ENCODE measurements at places on chromosomes 2 and 18.

DNA sequence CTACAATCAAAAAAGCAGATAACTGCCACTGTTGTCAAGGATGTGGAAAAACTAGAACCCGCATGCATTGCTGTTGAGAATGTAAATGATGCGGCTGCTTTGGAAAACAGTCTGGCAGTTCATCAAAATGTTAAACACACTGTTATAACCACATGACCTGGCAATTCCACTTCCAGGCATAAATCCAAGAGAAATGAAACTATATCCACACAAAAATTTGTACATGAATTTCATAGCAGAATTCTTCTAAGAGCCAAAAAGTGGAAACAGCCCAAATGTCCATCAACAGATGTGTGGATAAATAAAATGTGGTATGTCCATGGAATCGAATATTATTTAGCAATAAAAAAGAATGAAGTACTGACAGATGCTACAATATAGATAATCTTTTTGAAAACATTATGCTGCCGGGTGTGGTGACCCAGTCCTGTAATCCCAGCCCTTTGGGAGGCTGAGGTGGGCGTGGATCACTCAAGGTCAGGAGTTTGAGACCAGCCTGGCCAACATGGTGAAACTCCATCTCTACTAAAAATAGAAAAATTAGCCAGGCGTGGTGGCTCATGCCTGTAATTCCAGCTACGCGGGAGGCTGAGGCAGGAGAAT is 32.0 kb downstream of the ERCC3 start:
- no peak for DNase-seq

DNA sequence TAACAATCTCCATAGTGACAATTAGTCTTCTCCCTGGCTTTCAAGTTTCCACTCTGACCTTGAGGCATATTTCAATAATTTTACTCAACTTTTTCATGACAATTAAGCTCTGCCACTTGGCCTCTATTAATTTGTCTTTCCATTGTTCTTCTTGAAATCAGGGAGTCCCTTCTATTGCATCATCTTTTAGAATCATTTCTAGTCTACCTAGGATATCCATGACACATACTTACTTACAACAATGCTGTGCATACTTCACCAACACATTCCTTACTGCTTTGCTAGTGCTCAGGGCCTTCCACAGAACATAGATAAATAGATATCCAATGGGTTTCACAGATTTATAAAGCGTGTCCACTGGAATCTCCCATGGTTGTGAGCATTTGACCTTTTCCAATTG is 331.5 kb upstream of the LRP1B start:
- DNase-seq: no peak

- no peak for DNase-seq
Observed at GRCh38 chr2:53784436-53784835, 2.3 kb downstream of the ASB3 start.

DNA sequence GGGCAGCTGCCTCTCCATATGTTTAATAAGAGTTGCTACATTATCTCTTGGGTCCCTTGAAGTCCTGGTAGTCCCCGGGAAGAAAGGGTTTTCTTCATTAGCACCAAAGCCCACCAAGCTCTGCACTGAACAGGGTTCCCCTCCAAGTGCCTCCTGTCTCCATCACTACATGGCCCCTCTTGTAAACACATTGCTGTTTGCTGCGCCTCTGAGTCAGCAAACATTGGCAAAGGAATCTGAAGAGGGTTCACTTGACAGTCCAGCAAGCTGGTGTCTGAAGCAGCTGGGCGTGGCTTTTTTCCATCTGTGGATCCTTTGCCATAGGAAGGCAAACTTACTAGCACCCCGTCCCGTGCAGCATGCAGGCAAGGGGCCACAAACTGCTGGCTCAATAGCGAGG is 82.8 kb downstream of the TEX51 start:
- DNase-seq: no peak

Data from substantia nigra (tissue), 51 donors.